ENCODE measurements at places on chromosomes 4 and X.

DNA sequence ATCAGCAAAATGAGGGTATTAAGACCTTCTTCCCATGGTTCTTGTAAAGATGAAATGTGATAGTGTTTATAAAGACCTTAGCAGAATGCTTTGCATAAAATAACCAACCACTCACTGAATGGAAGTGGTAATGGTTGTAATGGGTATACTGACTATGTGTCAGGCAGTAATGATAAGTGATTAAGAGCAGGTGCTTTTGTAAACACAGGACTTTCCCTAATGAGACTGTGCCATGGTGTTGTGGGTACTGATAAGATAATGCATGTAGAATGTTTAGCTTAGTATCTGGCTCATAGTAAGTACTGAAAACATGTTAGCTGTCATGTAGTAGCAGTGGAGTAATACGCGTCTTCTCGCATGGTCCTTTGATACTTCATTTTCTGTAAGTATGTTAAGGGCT lies 6.9 kb downstream of the LSM6 start:
- no peak for DNase-seq

DNA sequence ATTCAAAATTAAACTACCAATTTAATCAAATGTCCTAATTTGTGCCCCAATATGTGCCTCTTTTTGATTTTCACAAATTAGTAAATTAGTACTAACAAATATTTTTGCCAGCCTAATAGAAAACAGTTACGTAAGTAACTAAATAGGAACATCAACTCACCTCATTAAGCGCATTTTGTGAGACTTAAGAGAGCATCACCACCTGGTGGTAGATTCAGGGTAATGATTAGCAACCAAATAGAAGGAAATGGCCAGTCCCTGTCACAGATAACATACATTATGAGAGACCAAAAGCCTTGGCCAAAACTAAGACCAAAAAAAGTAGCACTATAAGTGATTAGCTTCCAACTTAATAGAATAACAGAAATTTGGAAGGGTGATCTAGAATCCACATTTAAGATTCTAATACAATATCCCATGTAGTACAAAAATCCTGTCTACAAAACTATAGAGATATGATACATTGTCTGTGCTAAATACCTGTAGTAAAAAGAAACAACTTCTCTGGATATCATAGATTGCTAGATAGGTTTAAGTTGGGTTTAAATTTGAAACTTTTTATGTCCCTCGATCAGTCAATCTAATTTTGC lies 46.7 kb downstream of the C4orf46 start:
- DNase-seq: peak; percentile 12

DNA sequence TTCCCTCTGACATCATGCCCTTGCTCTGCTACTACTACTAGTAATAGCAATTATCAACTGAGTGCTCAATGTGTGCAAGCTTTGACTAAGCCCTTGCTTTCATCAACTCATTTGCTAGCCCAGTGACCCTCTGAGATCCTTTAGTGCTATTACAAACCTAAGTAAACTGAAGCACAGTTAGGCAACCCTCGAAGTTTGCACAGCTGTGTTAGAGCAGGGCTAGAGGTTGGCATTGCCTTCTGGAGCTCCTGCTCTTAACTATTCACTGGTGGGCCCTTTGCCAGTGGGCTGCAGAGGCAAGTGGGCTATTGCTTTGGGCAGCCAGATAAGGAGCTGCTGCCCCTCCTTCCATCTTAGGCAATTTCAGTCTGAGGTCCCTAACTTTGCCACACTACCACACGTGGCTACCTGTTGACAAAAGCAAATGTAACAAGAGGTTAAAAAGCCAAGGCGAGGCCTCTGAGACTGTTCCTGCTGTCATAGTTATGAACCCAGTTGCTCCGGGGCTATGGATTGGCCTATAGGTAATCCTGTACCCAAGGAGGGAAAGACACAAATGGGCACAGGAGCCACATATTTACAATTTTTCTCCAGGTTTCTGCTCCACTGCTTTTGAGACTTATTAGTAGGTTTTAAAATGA lies 41.5 kb upstream of the ANKRD50 start:
- no peak for DNase-seq

GRCh38 chr4:112854420-112854819 lies 195.0 kb upstream of the ANK2 start:
- no peak for DNase-seq

GRCh38 chr4:154018659-154019058 lies 229.8 kb upstream of the SFRP2 start:
- peak; percentile 57 for DNase-seq

GRCh38 chr4:160717848-160718247 lies 1446.0 kb downstream of the FSTL5 start:
- no peak for DNase-seq

All from activated naive CD4-positive, alpha-beta T cell treated with anti-CD3 and anti-CD28 coated beads for 36 hours (primary cell).